T-helper 1 cell (primary cell): ENCODE measurements at places on chromosomes 13 and 19.
A peak's percentile ranks its signal among the peaks of the same experiment; 100 is the strongest.

DNA sequence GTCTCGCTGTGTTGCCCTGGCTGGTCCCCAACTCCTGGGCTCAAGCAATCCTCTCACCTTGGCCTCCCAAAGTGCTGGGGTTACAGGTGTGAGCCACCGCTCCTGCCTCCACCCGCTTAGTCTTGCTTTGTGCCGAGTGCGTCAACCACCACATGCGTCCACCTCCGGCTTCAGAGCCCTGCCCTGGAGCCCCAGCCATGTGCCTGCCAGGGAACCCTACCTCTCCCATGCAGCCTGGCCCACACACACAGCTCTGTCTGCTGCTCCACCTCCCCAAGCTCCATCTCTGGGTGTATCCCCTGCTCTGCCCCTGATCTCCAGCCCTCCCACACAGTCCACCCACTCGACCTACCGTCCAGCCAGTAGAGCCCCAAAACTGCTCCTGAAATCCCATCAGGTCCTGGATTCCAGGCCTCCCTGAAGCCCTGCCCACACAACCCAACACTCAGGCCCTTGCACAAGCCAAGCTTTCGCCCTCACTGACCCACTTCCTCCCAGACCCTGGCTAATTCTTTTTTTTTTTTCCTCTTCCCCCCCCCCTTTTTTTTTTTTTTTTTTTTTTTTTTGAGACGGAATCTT is 9.6 kb downstream of the CYP2F1 start:
- DNase-seq: no peak

DNA sequence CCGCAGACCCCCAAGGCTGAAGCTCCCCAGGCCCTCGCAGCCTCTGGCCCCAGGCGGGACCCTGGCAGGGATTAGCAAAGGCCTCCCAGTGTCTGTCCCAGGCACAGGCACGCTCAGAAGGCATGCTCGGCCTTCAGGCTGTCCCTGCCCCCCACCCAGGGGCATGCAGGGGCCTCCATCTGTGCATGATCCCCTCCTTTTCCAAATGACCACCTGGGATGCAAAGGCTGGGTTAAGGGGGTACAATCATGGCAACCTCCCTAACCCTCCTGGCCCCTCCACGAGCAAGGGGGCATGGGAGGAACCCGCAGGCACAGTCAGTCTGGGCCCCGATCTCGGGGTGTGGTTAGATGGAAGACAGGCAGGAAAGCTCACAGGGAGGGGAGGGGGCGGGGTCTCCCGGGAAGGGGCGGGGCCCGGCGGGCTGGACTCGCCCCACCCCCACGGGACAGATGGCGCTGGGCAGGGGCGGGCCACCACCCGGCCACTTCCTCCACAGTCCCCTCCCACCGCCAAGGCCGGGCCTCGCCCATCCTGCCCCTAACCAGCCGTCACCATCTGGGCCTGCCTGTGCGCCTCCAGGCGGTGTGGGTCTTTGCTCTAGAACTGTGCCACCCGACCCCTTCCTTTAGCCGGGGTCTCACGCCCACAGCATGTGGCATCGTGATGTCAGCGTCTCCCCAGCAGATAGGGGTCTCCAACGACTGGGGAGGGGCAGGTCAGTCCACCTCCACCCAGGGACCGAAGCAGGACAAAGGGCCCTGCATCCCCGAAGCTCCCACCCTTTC is 7.0 kb upstream of the REXO1 start:
- DNase-seq: peak; percentile 96

DNA sequence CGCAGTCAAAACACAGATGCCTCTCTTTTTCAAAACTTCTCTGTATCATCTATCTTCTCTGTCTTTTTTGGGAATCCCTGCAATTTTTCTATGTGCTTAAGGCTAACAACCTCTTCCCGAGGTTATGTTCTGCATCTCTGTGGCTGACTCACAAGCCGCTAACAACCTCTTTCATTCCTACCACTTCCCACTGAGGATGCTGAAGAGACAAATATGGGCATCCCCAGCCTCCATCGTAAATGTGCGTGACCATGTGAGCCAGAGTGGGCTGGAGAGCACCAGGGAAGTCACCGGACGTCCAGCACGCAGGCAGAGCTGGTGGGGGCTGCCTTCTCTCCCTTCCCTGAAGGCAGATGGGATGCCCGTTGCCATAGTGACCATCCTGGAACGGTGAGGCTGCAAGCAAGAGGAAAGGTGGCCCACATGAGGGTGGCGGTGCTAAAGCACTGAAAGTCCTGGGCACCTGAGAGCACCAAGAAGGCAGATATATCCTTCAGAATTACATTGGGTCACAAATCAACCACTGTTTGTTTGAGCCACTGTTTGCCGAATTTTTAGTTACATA is 122.8 kb downstream of the SHISA2 start:
- no peak for DNase-seq

DNA sequence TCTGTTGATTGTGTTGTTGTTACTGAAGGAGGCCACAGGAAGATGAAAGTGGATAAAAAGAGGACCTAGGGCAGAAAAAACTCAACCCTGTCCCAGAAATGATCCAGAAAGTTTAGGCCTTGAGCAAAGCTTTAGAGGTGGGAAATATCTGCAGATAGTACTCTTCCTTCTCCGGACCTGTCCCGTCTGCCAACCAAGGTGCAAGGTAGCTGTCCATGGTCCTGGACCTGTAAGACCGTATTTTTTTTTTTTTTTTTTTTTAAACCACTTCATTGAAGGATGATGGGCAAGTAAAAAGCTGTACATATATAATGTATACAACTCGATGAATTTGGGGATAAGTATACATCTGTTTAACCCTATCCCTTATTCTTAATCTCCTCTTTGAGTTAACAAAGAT is 225.9 kb downstream of the OLFM4 start:
- DNase-seq: no peak

DNA sequence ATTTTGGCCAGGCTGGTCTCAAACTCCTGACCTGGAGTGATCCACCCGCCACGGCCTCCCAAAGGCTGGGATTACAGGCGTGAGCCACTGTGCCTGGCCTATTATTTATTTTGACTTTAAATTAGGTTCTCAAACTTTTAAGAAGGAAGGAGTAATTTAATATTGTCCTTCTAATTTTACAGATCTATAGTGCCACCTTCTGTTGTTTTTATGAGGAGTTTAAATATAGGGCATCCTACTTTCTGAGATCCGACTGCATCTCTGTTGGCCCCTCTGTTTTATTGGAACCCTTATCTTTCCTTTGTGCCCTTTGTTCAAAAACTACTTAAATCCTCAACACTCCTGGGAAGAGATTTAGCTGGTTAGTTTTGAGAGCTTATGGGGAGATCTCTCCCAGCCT is 25.4 kb upstream of the ZMYM5 start:
- no peak for DNase-seq

DNA sequence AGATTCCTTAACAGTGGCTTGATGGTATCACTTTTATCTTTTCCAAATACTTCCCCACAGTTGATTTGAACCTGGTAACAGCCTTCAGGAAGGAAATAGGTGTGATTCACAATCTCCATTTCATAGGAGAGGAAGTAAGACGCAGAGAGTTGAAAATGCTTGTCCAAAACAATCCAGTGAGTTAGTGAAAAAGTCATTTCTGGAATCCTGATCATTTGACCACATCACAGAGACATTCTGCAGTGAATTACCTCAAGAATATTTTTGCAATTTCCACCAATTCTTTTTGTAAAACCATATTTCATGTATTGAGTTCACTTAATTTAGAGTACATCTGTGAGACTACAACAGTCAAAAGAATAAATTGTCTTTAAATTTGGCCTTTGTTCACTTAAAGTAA is 292.8 kb downstream of the DCLK1 start:
- DNase-seq: no peak

DNA sequence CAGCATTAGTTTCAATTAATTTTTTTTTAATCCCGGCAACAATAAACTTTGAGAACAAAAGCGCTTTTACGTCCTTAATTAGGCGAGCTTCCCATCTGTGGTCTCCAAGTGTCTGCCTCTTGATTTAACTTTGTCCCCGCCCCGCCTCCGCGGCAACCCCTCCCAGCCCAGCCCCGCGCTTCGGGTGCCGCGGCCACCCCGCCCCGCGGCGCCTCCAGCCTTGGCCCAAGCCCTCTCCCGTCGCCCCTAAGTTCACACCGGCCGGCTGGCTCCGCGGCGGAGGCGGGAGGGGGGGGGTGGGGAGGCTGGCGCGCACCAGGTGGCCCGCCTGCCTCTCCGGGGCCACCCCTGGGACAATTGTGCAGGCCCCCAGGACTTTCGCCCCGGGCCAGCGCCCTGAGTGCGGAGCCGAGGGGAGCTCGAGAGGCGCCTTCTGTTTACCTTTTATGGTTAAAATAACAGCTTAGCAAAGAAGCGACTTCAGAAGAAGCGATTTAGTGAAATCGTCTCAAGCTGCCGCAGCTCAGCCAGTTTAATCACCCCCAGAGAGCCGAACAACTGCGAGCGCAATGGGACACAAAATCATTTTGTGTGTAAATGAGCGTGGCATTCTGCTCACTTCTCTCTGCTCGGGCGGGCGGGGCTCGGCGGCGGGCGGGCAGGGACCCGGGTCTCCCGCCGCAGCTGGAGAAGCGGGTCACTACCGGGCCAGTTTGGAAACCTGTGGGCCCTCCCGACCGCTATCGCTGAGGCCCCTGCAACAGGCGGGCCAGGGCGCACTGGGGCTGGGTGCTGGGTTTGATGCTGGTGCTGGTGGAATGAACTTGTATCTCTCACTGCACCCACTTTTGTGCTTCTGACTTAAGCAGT is 1.4 kb downstream of the KCTD15 start:
- no peak for DNase-seq

- DNase-seq: no peak
Measured at GRCh38 chr13:70027551-70027950, 80.1 kb upstream of the ATXN8OS start.

DNA sequence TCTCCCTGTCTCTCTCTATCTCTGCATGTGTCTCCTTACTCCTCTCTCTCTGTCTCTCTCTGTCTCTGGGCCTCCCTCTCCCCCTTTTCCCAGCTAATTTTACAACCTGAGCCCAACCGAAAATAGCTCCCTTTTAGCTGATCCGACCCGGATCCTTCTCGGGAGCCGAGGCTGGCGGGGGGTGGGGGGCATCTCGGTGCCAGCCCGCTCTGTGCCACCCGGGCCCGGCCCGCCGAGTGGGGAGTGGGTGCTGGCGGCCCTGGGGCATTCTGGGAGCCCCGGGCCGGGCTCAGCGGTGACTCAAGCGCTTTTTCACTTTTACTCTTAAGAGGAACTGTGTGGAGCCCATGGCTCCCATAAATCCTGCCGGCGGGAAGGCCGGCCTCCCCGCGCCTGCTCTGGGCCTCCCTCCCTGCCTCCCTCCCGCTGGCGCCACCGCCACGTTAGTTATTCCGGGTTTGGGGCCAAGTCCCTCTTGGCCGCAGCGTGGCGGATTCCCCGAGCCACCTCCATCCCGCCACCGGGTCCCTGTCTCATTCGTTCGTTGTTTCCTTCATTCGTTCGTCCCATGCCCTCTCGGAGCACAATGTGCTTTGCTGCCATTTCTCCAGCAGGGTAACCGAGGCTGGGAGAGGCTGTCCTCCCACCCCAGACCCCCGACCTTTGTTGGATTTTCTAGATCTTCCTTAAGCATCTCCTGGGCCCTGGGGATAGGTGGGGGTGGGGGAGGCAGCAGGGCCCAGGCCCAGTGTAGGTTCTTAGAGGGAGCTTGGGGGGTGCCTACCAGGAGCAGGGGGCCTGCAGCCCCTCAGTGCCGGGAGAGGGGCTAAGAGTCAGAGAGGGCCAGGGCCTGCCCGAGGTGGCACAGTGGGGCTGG is 3.2 kb downstream of the NFIC start:
- no peak for DNase-seq

- no peak for DNase-seq
Measured at GRCh38 chr13:53672005-53672404, 643.4 kb downstream of the OLFM4 start.

DNA sequence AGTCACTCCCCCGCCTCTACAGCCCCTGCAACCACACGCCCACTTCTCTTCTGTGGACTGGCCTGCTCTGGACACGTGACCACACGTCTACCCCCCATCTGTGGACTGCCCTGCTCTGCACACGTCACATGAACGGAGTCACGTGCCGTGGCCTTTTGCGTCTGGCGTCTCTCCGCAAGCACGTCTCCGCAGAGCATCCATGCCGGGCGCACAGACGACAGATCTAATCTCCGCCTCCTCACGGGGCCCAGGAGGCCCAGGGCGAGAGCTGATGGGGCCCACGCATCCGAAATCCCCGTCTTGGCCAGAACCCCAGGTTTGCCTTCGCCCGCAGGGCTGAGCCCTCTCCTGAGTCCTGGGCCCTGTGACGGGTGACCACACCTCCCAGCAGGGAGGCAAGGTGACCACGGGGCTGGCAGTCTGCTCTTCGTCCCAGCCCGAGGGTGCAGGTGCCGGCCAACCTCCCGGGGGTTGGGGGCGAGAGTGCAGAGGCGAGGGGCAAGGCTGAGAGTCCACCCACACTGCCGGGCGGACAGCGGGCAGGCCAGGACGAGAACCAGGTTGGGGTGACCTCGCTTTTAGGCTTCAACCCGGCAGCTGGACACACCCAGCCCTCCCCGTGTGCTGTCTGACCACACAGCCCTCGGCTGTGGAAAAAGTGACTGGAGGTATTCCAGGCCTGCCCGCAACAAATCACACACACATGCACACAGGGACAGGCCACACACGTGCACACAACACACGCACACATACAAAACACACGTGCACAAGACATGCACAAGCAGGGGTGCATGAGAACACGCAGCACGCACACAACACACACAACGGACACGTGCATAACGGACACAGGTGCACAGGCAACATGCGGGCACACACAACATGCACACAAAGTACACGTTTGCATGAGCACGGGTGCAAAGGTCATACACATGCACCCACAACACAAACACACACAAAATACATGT is 3.9 kb downstream of the SBNO2 start:
- DNase-seq: no peak

- DNase-seq: no peak
Measured at GRCh38 chr19:19548915-19549759, 11.1 kb downstream of the CILP2 start.

- DNase-seq: peak; percentile 74
Measured at GRCh38 chr19:19627621-19628500, at the start of gene LPAR2. Gene LPAR2 (minus strand): TSS chr19:19628220. CDS start chr19:19627275, 945 bp downstream.

DNA sequence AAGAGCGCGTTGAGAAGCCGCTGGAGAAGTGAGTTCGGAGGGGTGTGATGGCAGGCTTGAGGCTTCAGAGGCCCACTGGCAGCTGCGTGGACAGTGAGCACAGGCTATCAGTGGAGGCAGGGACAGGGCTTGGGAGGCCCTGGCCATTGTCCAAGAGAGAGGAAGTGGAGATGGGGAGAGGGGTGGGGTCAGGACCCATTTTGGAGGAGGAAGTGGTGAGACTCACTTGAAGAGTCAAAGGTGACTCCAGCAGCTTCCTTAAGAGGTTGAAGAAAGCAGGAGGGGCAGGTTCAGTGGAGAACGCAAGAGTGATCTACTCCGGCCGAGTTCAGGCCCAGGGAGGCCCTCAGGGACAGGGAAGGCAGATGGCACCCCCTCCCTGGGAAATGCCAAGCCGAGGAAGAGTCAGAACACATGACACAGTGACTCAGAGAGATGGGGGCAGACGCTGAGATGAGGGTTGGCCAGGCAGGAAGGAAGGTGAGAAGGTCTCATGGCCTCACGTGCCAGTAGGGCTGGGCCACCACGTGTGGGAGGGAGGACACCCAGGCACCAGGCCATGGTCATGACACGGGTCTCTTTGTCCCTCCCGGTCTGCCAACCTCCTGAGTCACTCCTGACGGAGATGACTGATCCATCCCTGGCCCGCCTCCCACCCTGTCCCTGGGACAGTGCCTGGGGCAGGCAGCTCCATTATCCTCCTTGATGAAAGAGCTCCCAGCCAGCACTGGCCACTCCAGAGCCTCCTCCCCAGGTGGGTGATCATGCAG is 10.1 kb upstream of the CD22 start:
- no peak for DNase-seq
